ENCODE measurements at places on chromosomes 3 and 15.

DNA sequence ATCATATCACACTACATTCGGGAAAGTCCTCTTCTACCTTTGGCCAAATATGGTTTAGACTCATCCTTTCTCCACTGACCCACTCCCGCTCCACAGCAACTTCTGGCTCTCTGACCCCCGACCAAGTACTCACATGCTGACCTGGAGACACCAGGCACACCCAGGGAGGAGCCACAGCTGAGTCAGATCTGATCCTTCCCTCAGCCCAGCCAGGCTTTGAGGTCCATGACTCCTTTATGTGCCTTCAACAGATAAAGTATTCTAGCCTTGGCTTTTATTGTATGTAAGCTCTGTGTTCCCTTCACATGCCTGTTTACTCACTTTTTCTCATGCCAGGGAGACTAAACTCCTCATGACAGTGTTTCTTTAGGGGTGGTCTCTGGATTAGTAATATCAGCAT is 166.9 kb upstream of the UMPS start:
- DNase-seq: no peak

- DNase-seq: no peak
Observed at GRCh38 chr15:99614749-99615288, 49.0 kb downstream of the MEF2A start.

GRCh38 chr3:10184250-10184649 is 19.5 kb downstream of the IRAK2 start:
- no peak for DNase-seq

- DNase-seq: no peak
Observed at GRCh38 chr3:46695962-46696894, 2.7 kb upstream of the ALS2CL start.

GRCh38 chr3:36305929-36306520 is 74.3 kb upstream of the STAC start:
- no peak for DNase-seq

DNA sequence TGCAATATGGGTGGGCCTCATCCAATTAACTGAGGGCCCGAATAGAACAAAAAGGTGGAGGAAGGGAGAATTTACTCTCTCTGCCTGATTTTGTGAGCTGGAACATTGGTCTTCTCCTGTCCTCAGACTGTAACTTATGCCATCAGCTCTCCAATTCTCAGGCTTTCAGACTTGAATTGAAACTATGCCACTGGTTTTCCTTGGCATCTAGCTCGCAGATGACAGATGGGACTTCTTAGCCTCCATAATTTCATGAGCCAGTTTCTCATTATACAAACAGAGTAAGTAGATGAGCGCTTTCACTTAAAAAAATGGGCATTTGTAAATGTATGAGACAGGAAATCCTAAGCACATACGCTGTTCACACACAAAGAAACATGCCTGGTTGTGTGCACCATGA is 8.7 kb upstream of the PTX3 start:
- DNase-seq: no peak

GRCh38 chr3:98821063-98821462 is 57.9 kb downstream of the ST3GAL6 start:
- DNase-seq: no peak

DNA sequence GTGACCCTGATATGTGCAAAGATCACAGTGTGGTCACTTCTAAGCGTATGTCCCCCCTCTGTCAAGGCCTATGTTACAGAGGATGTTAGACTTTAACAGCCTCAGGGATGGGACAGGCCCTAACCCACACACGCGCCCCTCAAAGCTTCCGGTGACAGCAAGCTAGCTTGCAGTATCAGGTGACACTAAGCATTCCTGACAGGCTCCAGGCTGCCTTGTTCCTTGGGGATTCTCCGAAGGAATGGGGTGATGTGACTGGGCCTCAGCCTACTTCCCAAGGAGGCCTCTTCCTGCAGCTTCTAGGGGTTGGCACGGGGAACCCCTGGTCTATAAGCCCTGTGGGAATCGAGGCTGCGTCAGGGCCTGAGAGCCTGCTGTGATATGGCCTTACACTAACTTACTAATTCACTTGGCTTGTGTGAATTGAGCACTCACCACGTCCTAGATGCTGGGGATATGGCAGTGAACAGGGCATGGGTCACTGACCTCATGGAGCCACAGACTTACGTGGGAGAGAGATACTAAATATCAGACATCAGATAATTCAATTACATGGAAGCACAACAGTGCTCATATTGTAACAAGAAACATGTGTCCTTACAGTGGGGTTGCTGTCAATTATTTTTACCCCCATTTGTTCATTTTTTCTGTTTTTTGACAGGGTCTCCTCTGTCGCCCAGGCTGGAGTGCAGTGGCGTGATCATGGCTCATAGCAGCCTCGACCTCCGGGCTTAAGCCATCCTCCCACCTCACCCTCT is 11.4 kb upstream of the SPTBN5 start:
- DNase-seq: no peak

GRCh38 chr3:129793942-129794310 is 99.6 kb downstream of the TMCC1 start:
- no peak for DNase-seq

DNA sequence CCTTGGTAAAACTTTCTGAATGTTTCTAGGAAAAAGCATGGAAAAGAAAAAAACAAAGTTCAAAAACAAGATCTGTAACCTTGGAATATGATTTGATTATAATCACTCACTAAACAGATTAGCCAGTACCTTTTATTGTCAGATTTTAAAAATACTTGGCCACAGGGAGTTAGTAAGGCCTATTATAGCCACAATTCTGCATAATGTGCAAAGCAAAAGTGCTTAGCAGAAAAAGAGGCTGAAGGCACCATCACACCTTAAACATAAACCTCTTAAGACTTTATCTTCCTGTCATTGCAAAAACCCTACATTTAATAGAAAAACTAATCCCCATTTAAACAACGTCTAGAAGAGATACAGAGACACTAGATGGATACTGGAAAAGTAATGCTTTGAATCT is 41.8 kb downstream of the CHSY1 start:
- DNase-seq: no peak

GRCh38 chr15:84570164-84570735 is 30.6 kb upstream of the ZSCAN2 start:
- peak; percentile 64 for DNase-seq

DNA sequence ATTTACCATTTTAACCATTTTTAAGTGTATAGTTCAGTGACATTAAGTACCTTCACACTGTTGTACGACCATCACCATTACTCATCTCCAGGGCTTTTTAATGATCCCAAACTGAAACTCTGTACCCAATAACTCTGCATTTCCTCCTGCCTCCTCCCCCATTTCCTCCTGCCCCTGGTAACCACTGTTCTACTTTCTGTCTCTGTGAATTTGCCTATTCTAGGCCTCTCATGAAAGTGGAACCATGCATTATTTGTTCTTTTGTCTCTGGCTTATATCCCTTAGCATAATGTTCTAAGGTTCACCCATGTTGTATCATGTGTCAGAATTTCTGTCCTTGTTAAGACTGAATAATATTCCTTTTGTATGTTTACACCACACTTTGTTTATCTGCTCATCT is 154.2 kb downstream of the MECOM start:
- no peak for DNase-seq

GRCh38 chr3:130260918-130261317 is 84.6 kb upstream of the COL6A5 start:
- DNase-seq: no peak

DNA sequence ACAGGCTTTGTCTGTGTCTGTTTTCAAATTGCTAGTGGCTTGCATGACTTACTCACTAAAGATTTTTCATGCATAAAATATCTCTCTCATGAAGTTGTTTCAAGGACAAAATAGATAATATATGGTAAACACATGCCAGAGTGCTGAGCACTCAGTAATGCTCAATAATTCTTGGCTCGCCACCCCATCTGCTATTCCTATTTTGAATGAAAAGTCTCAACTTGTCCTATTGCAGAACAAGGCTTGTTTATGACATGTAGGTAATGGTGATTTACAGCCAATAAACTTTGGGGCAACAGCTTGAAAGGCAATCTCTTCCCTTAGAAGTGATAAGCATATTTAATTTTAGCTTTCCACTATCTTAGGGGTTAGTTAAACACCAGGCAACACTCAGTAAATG is 789.0 kb upstream of the ROBO1 start:
- no peak for DNase-seq

DNA sequence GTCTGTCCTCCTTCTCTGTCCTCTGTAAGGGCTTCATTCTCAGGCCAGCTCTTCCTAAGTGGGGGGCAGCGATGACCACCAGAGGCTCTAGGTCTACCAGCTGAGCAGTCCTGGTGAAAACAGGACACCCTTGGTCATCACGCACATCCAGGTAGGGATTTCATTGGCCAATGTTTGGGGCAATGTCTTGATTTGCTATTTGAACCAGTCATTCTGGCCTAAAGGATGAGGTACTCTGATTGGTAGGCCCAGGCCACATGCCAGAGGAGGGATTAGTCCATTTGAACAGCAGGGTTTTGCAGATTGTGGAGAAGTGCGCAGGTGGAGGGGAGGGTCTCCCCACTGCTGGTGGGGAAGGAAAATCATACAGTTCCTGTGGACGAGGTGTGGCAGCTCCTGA is 57.3 kb downstream of the PLXNA1 start:
- DNase-seq: no peak

DNA sequence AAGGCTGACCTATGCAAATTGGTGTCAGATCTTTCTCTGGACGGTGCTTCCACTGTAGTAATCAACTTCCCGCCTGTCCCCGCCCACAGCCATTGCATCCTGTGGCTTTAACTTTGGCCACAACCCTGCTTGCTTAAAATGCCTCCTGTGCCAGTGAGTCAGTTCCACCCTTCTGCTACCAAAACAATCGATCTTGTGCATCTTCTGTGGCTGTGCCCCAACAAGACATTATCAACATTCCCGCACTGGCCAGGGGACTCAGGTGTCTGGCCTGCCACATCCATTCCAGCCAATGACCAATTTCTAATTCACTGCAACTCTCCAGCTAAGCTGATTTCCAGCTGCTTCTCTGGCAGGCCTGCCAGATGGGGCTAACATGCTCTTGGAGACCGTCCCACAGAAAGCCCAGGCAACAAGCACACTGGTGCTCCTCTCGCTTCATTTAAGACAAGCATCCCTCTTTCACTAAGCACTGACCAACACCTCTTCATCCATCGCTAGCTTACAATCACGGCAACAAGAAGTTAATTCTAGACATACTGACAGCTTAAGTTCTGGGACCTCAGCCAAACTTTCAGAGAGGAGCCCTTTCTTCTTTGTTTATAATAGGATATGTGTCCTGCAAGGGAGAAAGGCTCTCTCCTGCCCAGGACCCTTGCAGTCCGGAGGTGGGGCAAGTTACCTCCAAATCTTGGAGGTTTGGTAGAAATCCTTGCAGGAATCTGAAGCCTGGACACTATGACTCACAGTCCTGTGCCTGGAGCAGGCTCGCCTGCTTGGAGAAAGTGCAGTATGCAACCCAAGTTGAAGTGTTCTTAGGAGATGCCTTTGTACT is 6.7 kb downstream of the CA12 start:
- peak; percentile 18 for DNase-seq

GRCh38 chr15:94206463-94207167 is 24.7 kb upstream of the MCTP2 start:
- peak; percentile 66 for DNase-seq

- no peak for DNase-seq
Observed at GRCh38 chr15:42595626-42596240, 20.3 kb downstream of the STARD9 start.

DNA sequence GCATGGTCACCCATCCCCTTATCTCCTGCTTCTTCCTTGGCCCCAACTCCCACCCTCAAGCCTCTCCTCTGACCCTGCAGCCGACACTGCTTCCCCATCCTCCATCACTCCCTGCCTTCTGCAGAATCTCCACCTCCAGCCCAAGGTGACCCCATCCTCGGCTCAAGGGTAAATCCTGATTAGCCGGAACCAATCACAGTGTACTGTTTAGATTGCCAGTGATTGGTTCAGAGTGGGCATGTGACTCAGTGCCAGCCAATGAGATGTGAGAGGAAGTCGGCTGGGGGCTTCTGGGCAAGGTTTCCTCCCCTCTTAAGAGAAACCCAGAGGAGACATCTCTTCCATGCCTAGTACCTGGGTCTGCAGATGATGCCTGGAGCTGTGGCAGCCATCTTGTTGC is 10.3 kb downstream of the CACNA2D2 start:
- no peak for DNase-seq

DNA sequence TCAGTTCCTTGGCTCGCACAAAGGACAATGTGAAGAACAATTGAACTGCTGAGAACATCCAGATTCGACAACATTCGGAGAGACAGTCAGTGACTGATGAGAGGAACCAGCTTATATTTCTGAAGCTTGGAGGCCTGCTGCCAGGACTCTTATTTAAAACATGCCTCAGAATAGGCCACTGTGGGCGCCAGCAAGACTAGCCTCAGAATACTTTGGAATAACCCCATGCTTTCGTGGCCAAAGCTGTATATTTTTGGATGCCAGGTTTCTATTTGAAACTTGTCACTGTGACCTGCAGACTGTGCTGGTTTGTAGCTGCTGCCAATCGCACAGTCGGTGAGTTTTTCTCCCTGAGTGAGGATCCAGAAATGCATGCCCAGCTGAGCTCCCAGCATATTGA is 129.9 kb upstream of the UBE3A start:
- DNase-seq: no peak

GRCh38 chr15:61769557-61769956 is 290.7 kb downstream of the VPS13C start:
- DNase-seq: no peak

DNA sequence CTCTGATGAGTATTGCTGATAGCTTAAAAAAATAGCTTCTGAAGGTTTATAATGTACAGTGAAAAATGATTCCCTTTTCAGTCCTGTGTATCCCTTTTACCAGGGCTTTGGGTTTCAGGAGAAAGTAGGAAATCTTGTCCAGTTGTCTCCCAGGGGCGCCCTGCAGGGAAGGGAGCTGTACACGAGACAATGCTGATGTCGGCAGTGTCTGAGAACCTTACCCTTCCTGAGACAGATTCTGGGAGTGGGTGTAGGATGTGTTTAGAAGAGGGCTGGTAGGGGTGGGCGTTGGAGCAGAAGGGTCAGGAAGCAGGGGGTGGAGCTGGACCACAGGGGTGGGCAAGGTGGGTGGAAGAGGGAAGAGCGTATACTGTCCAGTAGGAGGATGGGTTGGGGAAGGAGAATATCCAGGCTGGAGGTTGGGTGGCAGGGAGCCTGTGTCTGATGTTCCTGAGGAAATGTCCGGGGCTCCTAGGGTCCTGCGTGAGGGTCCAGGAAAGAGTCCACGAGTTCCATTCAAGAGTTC is 5.6 kb downstream of the THPO start:
- DNase-seq: no peak

Data from activated CD4-positive, alpha-beta T cell treated with anti-CD3 and anti-CD28 coated beads, Interleukin-2, amount 10 ng/mL, durations not matched to agents 7 days and 5 days (primary cell).